BE2C (cell line): ENCODE measurements at places on chromosomes 1 and 21.

- DNase-seq, result no peak
These were observed at the start of gene SH2D2A for GRCh38 chr1:156816561-156817328. Gene SH2D2A (minus strand): TSS chr1:156816848. CDS start chr1:156816708, 140 bp downstream.

DNA sequence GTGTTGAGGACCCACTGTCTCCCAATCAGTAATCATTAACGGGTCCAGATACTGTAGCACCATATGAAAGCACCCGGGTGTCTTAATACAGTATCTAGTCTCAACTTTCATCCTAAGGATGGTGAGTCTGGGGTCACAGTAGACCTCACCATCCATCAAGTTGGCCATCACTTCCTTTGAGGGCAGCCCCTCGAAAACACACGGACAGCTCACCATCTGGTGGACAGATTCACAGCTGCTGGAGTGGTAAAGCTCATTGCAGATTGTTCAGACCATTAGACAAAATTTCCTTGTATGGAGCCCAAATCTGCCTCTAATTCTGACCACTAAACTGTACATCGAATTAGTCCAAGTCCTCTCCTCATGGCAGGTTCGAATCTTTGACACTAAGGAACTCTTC is 123.1 kb downstream of the PGBD5 start:
- DNase-seq, result no peak

DNA sequence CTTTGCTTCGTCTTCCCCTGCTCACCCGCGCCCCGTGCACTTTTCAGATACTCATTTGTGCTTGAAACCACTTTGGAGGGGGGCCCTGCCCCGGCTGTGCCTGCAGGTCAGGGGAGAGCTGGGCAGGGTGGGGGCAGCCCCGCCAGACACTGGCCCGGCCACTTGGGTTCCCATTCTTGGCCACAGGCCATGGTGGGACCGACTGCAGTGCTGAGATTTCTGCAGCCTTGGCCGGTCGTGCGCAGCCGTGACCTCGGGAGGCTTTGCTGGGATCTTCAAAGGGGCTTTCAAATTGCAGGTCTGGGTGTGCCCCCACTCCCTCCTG is 54.5 kb upstream of the TTC34 start:
- DNase-seq, result no peak

GRCh38 chr1:180173952-180174351 is 19.3 kb downstream of the QSOX1 start:
- DNase-seq, result no peak

- DNase-seq, result no peak
These were observed 331.9 kb downstream of the NPHP4 start for GRCh38 chr1:5660141-5660935.

- DNase-seq, result no peak
These were observed 178.0 kb downstream of the RYR2 start for GRCh38 chr1:237219751-237220642.

DNA sequence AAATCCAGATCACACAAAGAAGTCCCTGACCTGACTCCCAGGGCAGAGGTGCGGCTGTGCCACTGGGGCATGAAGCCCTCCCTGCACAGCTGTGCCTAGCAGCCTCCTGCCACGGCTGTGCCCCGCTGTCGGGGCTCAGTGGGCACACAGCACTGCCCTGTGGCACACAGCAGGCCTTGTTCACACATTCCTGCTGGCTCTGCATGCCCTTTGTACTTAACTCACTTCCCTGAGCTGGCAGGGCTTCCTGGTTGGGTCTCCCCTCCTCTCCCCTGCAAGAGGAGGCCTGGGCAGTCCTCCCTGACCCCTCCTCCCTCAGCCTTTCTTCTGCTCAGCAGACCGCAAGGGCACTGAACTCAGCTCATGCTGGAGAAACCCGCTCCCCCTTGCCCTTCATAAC is 14.8 kb downstream of the LHX4 start:
- no peak for DNase-seq

GRCh38 chr1:116346943-116347673 is 25.9 kb upstream of the ATP1A1 start:
- no peak for DNase-seq

DNA sequence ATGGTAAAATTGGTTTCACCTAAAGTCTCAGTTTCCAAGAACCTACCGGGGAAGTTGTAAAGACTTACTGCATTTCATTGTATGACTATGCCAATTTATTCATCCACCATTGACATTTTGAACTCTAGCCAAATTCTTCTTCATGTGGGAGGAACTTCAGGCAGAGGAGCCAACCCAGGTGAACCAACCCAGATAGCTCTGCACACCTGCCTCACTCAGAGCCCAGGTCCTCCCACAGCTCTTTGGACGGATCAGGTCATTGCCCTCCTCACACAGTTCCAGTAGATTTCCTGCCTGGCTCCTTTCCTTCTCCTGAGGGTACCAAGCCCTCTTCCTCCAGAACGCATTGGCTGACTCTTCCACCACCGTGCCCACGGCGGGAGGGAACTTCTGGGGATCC is 121.7 kb downstream of the DTL start:
- no peak for DNase-seq

GRCh38 chr1:161956097-161956496 is 67.6 kb downstream of the OLFML2B start:
- no peak for DNase-seq

DNA sequence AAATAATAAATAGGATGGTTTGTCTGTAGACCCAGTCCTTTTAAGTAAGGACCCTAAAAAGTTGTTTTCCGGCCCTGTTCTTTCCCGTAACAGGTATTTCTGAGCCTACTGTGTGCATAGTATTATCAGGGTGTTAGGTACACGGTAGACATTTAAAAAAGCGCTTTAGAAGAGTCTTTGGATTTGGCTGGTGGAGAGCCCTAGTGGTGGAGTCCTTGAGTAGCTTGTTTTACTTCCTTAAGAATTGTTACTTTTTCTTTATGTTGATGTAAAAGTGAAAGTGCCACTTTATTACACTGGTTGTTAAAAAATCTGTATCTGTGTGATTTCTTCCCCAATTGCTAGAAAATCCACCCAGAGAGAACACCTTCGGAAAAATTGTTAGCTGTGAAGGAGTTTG is 36.8 kb downstream of the SMYD2 start:
- no peak for DNase-seq

DNA sequence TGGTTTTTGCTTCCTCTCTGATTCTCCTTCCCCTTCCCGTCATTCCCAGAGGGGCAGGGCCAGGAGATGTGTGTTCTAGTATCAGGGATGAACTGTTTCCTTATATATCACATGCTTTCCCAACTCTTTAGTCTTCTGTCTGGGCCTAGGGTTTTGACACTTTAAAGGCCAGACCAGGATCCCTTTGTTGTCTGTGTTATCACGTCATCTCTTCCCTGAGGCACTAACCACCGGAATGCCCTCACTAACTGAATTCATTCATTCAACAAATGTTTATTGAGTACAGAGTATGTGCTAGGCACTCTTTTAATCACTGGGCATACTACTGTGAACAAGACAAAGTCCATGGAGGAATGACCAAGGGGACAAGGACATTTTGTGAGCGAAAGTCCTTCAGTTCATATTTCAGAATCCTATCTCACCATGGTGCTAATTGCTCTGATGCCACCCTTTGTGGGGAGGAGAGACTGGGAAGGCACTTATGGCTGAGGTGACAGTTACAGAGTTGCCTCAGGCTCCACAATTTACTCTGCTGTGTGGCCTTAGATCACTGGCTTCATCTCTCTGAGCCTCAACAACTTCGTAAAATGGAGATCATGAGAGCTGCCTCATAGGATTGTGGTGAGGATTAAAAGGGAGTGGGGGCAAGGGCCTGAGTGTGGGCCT is 12.0 kb upstream of the ZNF362 start:
- DNase-seq, result no peak

DNA sequence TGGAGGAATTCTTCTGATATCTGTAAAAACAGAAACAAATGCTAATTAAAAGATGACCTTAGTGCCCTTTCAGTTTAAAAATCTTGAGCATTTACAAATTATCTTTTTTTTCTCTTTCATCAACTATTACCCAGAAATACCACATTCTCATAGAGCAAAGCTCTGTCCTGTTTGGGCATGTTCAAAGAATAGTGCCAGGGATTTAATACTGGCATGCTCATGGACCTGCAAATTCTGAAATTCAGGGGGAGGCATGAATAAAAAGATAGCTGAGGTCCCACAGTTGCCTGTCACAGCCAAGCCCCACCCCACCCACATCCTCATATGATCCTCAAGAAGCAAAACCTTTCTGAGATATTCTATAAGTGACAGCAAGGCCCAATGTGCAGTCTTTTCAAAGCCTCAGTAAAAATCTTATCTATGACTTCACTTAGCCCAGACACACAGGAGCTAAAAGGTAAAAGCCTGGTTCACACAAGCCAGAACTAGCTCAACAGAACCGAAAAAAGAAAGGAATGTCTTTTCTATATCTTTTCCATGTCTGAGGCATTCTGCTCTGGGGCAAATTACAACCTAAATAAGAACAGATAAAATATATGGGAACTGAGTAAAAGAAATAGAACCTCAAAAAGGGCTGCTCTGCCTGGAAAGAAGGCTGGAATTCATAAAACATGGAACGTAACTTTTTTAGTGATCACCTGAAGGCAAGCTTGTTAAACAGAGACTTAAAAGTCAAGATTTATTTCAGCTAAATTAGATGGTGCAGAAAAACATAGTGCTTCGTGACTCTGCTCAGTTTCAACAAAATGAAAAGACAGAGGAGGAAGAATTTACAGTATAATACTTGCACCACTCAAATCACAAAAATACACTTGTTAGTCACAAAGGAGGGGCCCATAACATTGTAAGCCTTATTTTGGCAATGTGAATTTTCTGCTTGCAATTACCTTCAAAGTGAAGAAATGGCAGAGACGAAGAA is 11.0 kb downstream of the WLS start:
- no peak for DNase-seq

- DNase-seq, result no peak
These were observed 22.1 kb upstream of the NPHP4 start for GRCh38 chr1:6014130-6014999.

DNA sequence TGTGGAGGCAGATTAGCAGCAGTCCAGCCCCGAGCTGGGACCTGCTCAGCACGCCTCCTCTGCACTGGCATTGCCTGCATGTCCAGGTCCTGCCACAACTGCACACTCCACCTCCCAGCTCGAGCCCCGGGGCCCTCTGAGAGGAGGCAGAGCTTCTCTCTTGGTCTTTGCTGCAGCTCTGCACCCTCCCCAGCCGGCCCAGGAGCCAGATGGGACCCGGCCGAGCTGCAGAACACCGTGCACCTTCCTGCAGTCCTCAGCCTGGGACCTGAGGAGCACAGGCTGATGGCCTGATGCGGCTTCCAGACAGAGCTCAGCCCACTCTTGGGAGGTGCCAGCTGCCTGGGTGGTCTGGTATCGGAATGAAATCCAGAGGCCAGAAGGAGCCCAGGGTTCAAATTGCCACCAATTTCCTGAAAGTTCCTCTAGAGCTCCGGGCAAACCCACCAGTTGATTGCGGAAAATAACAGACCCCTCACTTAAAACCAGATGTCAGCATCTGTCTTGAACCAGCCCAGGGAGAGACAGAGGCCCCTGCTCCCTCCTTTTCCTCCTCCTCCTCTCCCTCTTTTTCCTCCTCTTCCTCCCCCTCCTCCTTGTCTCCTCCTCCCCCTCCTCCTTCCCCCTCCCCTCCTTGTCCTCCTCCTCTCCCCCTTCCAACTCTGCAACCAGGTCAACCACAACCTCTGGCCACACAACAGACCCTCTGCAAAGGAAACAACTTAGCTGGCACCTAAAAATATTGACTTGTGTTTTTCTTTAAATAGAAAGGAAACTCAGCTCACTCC is 10.6 kb upstream of the SPSB1 start:
- no peak for DNase-seq

GRCh38 chr1:24759492-24759891 is 14.2 kb downstream of the CLIC4 start:
- no peak for DNase-seq

DNA sequence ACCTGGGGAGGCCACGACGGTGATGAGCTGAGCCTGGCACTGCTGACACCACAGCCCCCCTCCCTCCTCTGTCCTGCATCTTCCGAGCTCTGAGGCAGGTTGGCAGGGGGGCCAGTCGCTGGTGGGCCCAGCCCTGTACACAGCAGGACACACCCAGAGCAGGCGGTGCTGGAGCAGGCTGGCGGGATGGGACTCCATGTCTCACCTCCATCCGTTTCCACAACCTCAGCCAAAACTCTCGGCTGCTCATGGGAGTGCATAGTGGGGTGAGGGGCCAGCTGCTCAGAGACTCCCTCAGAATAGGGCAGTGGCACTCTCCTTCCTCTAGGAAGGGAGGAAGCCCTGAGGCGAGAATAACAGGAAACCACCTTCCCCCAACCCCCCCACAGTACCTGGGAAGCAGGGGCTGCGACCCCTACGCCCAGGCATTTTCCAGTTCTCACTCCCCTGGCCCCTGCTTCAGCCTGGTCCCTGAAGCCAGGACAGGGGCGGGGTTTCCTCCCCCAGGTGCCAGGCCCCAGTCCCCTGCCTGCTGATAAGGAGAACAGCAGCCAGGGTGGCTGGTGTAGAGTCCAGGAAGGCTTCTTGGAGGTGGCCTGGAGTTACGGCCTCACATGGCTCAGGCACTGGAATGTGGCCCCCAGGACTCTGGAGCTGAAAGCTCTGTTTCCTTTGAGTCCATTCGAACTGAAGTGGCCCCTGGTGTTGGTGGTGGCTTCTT is 3.2 kb upstream of the IBA57 start:
- peak; percentile 48 for DNase-seq

GRCh38 chr1:213452501-213452900 is 401.5 kb downstream of the RPS6KC1 start:
- DNase-seq, result no peak

GRCh38 chr1:218600968-218601367 is 255.8 kb downstream of the TGFB2 start:
- DNase-seq, result no peak

- no peak for DNase-seq
These were observed 19.2 kb downstream of the NFIA start for GRCh38 chr1:61101536-61101935.

DNA sequence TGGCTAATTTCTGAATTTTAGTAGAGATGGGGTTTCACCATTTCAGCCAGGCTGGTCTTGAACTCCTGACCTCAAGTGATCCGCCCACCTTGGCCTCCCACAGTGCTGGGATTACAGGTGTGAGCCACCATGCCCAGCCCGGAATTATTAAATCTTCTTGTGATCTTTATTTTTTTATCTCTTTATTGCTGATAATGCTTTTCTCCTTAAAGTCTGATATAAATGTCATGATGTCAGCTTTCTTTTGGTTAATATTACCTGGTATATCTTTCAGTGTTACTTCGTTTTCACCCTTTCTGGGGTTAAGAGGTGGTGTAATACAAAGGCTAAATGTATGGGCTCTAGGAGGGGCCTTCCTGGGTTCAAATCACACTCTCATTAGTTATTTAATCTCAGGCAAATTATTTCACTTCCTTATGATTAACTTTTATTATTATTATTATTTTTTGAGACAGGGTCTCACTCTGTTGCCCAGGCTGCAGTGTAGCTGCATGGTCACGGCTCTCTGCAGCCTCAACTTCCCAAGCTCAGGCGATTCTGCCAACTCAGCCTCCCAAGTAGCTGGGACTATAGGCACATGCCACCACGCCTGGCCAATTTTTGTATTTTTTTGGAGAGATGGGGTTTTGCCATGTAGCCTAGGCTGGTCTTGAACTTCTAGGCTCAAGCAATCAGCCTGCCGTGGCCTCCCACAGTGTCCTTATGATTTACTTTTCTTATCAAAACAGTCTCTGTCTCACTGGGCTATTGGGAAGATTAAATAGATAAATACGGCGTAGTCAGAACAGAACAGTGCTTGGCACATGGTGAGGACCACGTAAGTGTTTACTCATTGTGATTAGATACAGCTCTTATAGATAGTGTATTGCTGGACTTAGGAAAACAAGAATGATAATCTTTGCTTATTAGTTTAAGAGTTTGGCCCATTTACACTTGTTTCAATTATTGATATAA is 216.5 kb downstream of the URB2 start:
- no peak for DNase-seq

GRCh38 chr1:57188168-57188567 is 222.4 kb upstream of the C8B start:
- DNase-seq, result no peak

GRCh38 chr1:111599781-111600693 is 19.6 kb upstream of the RAP1A start:
- no peak for DNase-seq
